Activated CD8-positive, alpha-beta memory T cell treated with anti-CD3 and anti-CD28 coated beads, Interleukin-2, amount 50 U/mL, for 4 hours (primary cell): ENCODE measurements at places on chromosomes 4 and X.

DNA sequence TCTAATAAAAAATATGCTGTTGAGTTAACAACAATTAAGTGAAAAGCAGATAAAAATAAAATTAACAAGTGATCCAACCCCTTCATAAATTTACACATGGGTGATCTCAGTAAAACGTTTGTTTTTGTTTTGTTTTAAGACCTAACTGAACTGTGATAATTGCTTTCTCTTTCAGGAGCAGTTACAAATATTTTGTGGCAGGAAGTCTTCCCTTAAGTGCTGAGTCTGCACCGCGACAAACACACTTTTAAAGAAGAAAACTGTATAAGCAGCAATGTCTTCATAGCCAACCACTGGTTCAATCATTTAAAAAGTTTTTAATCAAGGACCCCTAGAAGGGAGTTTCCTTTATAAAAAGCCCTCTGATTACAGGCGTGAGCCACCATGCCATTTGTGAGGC, 53.7 kb upstream of the NFKB1 start:
- DNase-seq: no peak

- DNase-seq: no peak
Measured at GRCh38 chr4:4729206-4729605, 130.3 kb upstream of the MSX1 start.

DNA sequence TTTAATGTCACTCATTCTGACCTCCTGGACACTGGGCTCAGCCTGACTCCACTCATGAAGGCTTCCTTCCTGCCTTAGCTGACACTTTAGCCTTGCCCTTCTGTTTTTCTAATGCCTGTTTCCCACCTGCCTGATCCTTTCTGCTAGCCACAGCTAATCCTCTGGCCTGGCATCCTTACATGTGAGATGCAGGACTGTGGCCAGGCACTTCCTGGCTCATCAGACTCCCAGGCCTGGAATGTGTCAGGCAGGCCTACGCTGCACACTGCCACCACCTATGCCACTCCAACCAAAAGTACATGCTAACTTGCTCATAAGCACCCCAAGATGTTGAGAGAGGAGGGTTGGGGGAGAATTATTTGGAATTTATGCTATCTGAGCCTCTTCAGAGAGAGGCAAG, 138.8 kb upstream of the NALF2 start:
- no peak for DNase-seq

- DNase-seq: no peak
Measured at GRCh38 chrX:22538580-22538979, 265.9 kb downstream of the CBLL2 start.

GRCh38 chr4:94571298-94571697, 119.6 kb downstream of the PDLIM5 start:
- DNase-seq: no peak

DNA sequence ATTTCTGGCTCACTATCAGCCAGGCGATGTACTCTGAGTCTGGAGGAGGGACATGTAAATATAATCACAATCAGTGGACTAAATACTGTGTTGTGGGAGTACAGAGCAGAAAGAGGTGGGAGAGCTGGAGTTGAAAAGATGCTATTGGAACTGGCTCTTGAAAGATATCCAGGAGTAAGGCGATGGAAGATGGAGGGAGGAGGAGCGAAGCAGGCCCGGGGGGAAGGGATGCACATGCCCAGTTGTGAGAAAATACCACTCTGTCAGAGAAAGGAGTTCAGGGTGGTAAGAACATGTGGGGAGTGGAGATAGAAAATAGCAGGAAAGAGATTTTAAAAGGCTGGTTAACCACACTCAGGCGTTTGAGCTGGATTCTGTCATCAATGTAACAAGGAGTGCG, 216.9 kb upstream of the ETNPPL start:
- no peak for DNase-seq

- no peak for DNase-seq
Measured at GRCh38 chrX:19660604-19661255, 145.4 kb upstream of the MAP3K15 start.

- no peak for DNase-seq
Measured at GRCh38 chr4:32042486-32043247, 1322.5 kb downstream of the PCDH7 start.

DNA sequence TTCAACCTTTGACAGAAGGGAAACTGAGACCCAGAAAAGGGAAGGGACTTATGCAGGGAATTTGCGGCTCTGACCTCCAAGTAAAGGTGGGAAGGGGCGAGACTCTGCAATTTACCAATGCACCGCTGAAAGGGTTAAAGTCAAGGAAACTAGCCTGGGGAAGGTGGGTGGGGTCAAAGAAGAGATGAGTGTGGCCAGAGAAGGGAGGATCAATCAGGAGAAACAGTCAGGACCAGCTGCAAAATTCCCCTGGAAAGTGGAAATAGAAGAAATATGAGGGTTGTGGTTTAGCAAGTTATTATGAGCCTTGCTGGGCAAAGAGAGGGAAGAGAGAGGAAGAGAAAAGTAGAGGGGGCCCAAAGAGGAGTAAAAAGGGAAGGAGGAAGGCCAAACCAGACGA, 30.5 kb downstream of the STARD8 start:
- DNase-seq: no peak

DNA sequence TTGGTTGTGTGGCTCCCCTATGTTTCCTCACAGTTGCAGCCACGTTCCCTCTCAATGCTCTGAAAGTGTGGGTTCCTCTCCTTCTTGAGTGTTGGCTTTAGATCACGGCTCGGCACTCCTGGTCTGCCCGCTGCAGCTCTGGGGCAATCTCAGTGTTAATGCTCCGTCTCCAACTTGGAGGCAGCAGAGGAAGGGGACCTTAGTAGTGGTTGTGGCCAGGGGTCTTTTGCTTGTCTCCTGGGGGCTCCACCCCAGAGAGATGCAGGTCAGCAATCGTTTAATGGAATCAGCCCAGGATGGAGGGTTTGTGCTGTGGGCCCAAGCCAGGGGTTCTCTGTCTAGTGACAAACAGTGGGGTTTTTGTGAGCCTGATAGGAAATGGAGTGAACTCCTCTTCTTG, 849.4 kb upstream of the DIAPH2 start:
- DNase-seq: no peak

DNA sequence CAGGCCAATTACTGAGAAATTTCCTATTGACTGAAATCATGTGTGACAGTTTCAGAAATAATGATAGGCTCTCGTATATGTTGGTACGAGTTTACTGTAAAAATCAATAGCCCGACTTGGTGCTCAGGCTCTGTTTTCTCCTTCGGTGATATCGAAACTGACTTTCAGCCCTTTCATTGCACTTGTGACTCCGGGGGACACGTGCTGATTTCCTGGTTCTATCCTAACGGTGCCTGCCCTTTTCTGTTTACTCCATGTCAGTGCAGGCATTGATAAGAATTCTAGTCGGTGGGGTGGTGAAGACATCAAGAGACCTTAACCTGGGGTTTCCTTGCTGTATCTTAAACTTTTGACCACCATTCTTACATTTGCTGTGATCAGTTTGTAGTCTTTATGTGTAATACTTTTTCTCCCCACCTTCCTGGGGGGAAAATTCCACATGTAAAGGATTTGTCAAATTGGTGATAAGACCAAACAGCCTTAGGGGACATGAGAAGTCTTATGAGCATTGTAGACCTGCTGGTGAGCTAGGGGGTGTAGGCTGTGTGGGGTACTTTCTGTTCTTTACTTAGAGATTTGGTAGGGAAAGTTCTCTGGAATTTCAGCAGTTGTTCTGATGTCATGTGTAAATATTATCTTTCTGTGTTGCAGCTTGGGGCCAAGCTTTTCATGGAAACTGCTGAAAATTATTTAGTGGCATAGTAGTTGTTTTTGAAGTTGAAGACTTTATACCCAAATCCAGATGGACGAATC, 52.7 kb downstream of the TMEM131L start:
- no peak for DNase-seq

DNA sequence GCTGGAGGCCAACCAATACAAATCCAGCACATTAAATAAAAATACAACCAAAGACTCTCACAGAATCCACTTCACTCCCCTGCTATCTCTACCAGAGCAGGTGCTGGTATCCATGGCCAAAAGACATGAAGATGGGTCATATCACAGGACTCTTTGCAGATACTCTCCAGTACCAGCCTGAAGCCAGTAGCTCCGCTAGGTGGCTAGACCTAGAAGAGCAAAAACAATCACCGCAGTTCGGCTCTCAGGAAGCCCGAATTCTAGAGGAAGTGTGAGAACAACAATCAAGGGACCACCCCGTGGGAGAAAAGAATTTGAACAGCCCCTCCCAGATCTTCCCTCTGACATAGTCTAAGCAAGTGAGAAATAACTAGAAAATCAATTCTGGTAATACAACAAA, 20.2 kb downstream of the CLIC2 start:
- DNase-seq: no peak

DNA sequence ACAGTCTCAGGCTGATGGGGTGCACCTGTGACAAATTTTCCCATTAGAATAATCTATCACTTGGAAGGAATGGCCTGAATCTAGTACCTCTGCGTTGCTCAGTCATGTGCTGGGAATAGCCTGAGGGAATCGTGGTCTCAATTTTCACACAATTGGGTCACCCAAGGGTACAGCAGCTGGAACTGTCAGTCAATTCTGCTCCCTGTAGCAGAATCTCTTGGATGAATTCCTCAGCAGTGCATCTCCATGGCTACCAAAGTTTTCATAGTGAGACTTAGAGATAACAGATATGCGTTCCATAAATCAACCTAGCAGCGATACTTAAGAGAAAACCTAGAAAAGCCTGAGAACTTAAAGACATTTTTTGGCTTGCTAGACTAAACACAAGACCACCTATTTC, 288.7 kb upstream of the CTSO start:
- no peak for DNase-seq

DNA sequence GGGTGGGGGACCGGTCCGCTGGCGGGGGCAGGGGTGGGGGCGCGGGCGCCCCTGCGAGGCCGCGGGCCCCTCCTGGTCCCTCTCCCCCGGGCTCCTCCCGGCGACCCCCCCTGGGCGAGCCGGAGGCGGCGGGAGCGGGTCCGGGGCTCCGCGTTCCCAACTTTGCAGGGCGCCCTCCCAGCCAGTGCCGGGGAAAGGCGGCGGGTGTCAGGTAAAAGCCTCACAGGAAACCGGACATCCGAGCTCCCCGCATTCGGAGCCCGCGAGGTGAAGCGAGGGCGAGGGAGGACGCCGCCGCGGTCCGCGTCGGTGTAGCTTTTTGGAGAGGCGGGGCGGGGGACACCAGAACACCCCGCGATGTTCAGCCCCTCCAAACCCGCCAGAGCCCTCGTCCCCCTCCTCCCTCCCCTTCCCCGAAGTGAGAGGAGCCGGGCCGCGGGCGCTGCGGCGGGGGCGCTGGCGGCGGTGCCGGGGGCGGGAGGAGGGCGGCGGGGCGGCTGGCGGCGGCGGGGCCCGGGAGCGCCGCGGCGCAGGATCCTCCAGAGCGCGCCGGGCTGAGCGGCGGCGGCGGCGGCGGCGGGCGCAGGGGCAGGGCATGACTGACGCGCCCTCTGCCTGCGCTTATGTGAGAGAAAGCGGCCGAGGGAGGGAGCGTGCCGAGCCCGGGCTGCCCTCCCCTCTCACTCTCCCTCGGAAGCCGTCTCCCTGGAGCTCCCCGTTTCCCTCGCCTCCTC, at the start of gene VEGFC:
Gene VEGFC (minus strand): TSS at position 597 of the 734 bp plus-strand sequence. CDS start 611 bp downstream, outside the sequence.
- no peak for DNase-seq

GRCh38 chrX:23937100-23937499, 29.3 kb downstream of the CXorf58 start:
- DNase-seq: no peak

GRCh38 chrX:68163441-68163840, 269.9 kb downstream of the OPHN1 start:
- DNase-seq: no peak

DNA sequence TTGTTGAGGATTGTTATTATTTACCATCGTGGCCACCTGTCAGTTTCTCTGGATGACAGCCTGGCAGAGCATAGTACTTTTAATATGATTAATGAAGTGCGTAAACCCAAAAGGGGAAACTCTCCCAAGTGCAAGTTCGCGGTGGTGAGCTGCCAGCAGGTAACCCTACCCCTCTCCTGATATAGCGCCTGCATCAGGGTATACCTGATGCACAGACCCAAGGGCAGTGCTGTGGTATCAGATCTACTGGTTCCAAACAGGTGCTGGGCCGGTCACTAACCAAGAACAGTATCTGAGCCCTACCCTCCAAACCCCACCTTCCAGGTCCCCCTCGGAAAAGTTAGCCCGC, 1.6 kb downstream of the RNF150 start:
- DNase-seq: no peak

GRCh38 chr4:129561886-129562671, 466.1 kb downstream of the C4orf33 start:
- no peak for DNase-seq

GRCh38 chrX:13119386-13119785, 75.0 kb upstream of the FAM9C start:
- no peak for DNase-seq

- DNase-seq: no peak
Measured at GRCh38 chr4:24240655-24241054, 343.7 kb downstream of the DHX15 start.

- peak; percentile 23 for DNase-seq
Measured at GRCh38 chr4:40749717-40750460, at the start of gene NSUN7. NSUN7 (plus strand) TSS chr4:40749955; CDS start chr4:40750694, 739 bp downstream.

DNA sequence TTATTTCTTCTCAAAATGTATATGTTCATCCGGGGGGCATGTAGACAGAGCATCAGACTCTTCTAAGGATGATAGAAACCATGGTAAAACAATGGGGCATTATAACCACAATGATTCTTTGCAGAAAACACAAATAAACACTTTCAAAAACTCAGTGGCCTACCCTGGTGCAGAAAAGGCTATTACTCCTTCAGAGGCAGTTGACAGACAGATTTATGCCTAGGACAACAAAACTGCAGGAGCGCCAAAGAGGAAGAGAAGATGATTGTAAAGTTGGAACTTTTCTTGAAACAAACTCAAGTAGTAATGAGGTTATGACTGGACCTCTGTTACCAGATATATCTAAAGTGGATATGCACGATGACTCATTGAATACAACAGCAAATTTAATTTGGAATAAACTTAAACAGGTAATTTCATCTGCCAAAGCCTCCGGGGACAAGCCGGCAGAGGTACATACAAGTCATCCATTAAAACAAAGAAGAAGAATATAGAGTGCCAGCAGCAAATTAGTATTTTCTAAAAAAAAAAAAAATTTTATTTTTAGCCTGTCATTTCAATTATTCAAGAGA, 1068.4 kb upstream of the INTU start:
- DNase-seq: no peak

GRCh38 chrX:39936886-39937770, 160.6 kb downstream of the BCOR start:
- peak; percentile 19 for DNase-seq

DNA sequence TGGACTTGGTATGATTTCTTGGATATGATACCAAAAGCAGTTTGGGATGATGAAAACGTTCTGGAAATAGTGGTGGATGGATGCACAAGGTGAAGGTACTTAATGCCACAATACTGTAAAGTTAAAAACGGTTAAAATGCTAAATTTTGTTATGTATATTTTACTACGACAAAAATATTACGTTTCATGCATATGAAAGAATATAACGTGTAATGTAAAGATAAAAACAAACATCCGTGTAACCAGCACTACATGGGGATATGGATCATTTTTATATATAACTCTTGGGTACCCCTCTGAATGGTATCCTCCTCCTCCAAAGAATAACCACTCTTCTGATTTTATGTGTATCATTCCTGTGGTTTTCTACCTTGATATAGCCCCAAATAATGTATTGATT, 862 bp upstream of the CENPU start:
- no peak for DNase-seq

- DNase-seq: no peak
Measured at GRCh38 chr4:46839128-46839527, 69.9 kb downstream of the COX7B2 start.

GRCh38 chrX:69149466-69150280, 15.6 kb downstream of the PJA1 start:
- no peak for DNase-seq

- no peak for DNase-seq
Measured at GRCh38 chrX:69900491-69900890, 149.2 kb downstream of the AWAT2 start.
